Left renal pelvis (tissue), 4 donors: ENCODE measurements at places on chromosomes 16 and 17.

GRCh38 chr17:2693561-2694380, 17.8 kb downstream of the CLUH start:
- DNase-seq: no peak

DNA sequence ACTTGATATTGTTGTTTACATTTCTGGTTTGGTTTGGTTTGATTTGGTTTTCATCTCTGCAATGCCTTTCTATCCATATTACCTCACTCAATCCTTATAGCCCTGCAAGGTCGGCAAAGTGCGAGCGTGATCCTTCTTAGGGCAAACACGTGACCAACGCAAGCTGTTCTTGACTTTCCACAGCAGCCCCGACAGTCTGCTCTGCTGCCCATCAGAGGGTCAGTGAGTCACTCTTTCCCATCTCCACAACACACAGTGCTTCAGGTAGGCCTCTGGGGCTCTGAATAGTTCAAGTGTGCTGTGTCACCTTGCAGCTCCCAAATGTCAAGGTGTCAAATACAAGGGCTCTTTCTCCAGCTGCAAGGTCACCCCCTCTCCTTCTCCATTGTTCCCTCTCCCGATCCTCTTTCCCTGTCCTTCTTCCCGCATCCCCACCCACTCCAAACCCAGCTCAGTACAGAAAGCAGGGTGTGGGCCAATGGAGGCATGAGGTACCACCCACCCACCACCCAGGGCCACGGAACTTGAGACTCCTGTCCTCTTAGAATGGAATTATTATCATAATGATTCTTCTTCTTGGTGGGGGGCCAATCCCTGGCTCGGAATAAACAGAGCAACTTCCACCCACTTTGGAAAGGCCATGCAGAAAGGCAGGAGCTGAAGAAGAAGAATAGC, 139.7 kb downstream of the SLC39A11 start:
- no peak for DNase-seq

DNA sequence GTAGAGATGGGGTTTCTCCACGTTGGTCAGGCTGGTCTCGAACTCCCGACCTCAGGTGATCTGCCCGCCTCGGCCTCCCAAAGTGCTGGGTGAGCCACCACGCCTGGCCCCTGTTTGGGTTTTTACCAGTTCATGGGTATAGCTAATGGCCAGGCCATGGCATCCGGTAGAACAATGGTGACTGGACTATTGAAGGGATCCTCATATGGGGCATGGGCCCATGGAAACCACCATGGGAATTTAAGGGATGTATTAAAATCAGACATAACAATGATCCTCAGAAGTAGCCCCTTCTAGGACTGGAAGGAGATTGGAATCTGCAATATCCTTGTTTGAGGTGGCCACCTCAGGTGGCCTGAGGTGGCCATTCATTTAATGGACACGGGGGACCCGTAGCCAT, 17.5 kb upstream of the GUCY2D start:
- no peak for DNase-seq

- no peak for DNase-seq
Observed at GRCh38 chr17:46795379-46795952, 23.0 kb downstream of the WNT3 start.

GRCh38 chr17:5226940-5227878, 7.5 kb downstream of the SCIMP start:
- DNase-seq: no peak

GRCh38 chr16:79598063-79598347, 2.5 kb downstream of the MAF start:
- no peak for DNase-seq

DNA sequence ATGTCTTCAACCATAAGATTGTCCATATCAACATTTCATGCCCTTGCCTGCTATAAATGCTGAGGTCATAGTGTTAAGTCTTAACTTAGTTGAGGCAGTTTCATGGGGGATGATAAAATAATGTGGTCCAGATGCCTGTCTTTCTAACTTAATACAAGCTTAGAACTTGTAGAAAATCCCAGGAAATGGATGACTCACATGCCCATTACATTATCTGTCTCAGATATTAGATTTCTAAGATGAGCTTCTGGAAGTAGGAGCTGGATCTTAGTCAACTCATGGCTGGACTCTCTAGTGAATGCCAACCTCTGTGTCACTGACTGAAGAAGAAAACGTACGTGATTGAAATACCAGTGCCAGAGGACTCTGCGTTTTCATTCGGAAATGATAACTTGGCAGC, 797.5 kb upstream of the EEF2KMT start:
- no peak for DNase-seq

GRCh38 chr16:83733301-83733700, 74.5 kb upstream of the HSBP1 start:
- no peak for DNase-seq

- DNase-seq: no peak
Observed at GRCh38 chr17:55458287-55458900, 36.8 kb upstream of the MMD start.

DNA sequence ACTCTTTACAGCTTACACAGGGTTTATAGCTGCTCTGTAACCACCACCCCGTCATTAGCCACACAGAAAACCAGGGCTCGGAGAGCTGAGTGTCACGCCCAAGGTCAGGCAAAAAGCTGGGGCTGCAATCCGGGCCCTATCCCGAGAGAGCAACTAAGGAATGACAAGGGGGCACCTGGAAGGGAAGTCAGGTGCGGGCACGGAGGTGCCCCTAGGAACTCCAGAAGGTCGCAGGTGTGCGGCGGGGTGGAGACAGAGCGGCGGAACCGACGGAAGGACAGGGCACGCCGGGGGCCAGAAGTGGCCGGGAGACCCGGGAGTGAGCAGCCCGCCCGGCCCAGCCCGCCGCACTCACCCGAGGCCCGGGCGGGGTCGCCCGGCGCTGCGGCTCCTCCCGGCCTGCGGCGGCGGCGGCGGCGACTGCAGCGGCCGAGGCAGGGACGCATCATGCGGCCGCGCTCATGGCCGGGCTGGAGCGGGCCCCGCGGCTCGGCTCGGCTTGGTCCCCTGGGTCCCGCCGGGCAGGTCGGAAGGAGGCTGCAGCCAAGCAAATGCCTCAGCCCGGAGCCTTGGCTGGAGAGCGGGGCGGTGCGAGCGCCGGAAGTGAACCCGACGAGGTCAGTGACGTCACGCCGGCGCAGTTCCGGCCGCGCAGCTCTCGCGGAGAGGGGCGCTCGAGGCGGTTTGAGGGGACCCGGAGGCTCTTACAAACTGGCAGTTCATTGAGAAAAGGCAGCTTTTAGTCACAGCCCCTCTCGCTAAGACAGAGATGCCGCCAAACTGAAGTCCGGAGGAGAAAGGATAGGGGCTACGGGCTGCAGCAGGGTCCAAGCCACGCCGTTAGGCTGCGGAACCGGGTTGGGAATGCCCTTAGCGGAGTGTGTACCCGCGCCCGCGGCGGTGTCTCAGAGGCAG, at the start of gene ZDHHC7:
Gene ZDHHC7, minus strand, starts transcription at position 605 of the 915 bp plus-strand sequence. CDS start 20,917 bp downstream, outside the sequence.
- DNase-seq: peak; percentile 77

- DNase-seq: peak; percentile 20
Observed at GRCh38 chr16:68490829-68491575, 42.7 kb upstream of the SMPD3 start.
